ENCODE measurements at places on chromosomes 12 and 14.

DNA sequence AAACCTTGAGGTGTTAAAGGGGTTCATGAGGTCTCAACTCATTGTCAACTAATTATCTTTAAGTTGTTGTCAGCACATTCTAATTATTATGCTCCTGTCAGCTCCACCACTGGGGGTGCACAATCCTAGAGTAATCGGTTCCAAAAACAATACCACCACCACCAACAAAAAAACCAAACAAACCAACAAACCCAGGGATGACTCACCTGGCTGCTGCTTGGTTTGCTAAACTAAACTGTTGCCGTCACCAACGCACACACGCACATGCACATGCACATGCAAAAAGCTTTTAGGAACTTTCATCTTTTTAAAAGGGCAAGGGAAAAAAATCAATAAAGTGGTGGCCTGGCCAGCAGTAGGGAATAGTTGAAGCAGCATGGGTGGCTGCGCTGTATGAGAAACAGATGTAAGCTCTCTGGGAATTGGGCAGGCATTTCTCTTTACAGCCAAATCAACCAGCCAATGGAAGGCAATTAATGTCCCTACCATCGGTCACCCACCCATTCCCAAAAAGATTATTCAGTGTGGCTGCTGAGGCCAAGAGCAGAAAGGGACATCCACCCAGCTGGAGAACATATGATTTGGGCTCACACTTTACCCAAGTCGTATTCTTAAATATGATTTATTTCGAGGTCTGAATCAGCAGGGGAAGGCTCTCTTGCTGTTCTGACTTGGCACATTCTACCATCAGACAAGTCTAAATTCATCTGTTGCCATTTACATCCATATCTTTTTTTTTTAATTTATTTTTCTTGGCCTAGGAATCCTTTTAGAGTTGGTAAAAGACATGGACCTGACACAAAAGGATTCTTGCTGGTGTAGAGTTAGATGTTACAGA, 20.0 kb downstream of the TMEM30B start:
- DNase-seq = no peak

GRCh38 chr12:32504591-32504990, 105.2 kb downstream of the FGD4 start:
- no peak for DNase-seq

DNA sequence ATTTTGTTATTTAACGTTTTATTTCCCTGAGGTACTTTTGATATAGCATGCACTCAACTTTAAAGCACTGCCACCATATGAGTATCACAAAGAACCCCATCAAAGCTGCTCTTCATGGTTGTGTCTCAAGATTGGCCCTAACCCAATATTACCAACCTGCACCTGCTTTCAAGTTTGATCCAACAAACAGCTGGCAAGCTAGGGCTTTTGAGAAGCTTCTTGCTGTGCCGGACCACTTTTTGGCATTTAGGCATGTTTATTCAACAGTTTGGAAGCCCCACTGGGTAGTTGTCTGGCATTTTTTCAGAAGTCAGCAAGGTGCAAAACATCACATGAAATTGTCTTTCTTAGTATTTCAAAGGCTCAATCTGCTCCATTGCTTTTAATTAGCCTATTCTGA, 137.2 kb upstream of the PLEKHA5 start:
- DNase-seq = no peak

GRCh38 chr12:89335452-89336244, 16.7 kb downstream of the DUSP6 start:
- no peak for DNase-seq

- no peak for DNase-seq
These were observed 16.4 kb upstream of the EVL start for GRCh38 chr14:100048786-100049185.

DNA sequence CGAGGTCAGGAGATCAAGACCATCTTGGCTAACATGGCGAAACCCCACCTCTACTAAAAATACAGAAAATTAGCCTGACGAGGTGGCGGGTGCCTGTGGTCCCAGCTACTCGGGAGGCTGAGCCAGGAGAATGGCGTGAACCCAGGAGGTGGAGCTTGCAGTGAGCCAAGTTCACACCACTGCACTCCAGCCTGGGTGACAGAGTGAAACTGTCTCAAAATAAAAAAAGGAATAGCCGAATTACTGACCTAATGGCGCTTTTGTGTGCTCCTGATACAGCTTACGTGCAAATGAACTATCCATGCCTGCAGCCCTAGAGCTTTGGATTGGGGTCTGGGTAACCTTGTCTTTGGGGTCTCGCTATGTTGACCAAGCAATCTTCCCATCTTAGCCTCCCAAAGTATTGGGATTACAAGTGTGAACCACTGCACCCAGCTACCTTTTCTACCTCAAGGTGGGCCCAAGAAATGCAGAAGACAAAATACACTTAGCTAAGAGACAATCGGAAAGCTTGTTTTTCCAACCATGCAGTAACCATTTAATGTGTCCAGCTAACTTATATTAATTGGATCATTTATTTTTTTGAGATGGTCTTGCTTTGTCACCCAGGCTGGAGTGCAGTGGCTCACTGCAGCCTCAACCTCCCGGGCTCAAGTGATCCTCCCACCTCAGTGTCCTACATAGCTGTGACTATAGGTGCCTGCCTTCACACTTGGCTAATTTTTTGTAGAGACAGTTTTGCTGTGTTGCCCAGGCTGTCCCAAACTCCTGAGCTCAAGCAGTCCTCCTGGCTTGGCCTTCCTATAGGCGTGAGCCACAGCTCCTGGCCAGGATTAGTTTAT, 5.5 kb downstream of the PABPN1 start:
- no peak for DNase-seq

DNA sequence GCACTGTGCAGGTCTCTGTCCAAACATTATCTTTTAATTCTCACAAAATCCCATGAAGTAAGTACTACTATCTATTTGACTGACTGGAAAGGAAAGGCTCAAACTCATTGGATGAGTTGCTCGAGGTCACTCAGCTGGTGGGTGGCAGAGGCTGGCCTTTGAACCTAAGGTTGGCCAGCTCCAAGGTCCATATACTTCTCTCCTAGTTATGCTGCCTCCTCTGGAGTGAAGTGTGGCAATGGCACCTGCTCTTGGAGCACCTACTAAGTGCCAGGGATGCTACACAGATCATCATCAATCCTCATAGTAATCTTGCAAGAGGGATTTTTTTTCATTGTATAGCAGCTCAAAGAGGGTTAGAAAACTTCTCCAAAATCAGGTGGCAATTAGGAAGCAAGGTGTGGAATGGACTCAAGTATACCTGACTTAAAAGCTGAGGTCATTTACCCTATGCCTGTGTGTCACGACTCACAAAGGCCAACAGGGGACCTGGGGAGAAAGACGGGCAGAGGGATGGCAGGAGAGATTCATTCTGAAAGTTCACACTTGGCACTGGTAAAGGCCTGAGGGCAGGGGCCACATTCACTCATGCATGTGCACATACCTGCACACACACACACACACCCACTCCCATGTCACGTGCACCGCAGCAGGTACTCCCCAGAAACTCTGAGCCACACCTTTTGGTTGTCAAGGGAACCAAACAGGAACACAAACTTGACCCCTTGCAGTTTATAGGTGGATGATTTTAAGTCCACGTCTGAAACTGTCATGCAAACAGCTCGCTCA, 146.4 kb downstream of the FOXN3 start:
- DNase-seq = peak; percentile 9

DNA sequence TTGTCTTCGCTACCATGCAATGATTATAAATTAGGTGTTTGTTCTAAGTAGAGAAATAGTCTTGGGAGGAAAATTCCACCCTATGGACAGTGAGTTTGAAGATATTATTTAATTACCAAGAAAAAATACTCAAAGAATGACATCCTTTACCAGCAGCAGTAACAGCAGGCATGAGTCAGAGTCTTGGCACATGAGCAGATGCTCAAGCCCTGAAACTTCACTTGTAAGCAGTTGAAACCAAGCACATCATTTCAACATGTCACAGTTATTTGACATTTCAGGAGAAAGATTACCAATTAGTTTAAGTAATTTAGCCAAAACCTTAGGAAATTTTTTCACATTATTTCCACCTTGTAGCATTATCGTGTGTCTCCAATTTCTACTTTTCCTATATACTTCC, 99.2 kb downstream of the C12orf50 start:
- DNase-seq = no peak

DNA sequence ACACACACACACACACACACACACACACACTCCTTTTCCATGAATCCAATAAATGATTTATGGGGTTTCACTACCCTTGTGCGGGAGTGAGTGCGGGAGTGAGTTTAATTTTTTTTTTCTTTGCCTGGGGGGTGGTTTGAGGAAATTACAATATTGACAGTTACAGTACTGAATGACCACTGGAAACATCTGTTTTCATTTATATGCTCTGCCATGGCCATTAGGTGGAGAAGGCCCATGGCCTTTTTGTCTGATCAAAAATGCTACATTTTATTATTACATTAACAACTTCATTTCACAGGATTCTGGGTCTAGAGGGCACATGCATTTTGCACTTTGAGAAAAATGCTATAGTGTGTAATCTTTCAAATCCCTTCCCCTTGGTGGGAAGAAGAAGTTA, 5.9 kb downstream of the TBX3 start:
- DNase-seq = no peak

GRCh38 chr12:27260746-27261145, 16.7 kb downstream of the STK38L start:
- DNase-seq = no peak
